Tibial artery (tissue), 4 donors: ENCODE measurements at places on chromosomes 13 and 19.

DNA sequence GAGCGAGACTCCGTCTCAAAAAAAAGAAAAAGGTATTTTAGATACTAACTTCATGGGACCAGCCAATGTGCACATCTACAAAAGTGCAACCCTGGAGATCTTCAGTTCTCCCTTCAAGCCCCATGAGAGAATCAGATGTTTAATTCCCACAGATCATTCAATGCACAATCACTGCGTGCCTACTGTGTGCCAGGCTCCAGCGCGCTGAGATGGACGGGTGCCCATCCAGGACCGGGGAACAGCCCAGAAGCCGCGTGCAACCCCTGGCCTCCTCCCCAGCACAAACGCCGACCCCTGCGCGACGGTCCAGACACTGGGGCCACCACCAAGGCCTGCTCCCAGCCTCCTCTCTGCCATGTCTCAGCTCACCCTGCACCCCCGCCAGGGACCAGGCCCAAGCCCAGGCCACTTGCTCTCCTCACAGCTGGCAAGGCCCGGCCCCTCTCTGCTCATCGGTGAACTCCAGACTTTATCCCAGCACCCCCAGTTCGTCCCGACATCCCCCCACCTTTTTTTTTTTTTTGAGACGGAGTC is 5.3 kb downstream of the BTBD2 start:
- DNase-seq: no peak

- no peak for DNase-seq
Observed at GRCh38 chr13:78709028-78709427, 50.1 kb upstream of the OBI1 start.

- DNase-seq: no peak
Observed at GRCh38 chr13:33793726-33794125, 24.2 kb upstream of the RFC3 start.

DNA sequence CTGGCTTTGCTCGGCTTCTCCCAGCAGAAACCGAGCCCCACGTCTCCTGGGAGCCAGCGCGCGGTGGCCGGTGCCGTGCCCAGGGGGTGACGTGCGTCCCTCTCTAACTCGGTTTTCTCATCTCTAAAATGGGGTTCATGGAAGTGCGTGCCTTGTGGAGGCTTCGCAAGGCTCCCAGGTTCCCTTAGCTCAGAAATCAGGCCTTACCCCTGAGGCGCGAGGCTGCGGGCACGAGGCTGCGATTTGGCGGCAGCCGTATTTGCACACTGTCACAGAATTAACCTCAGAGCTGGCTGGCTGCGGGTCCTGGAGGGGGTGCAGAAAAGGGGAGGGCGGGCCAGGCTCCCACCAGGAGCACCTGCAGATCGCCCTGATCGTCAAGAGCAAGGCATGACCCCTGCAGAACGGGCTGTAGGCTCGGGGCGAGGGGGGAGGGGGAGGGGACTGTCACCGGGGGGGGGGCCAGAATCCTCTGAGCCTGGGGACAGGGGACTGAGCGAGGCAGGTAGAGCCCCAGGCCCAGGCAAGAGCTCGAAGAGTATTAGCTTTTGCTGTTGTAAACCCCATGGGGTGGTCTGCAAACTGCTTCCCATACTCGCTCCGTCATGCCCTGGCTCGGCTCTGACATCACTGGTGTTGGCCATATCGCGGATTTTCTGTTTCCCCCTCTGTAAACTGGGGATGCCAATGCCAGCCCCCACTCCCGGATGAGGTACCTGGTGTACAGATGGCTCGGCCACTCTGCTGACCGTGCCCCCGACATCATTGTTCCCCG is 62.2 kb downstream of the CCNE1 start:
- no peak for DNase-seq

DNA sequence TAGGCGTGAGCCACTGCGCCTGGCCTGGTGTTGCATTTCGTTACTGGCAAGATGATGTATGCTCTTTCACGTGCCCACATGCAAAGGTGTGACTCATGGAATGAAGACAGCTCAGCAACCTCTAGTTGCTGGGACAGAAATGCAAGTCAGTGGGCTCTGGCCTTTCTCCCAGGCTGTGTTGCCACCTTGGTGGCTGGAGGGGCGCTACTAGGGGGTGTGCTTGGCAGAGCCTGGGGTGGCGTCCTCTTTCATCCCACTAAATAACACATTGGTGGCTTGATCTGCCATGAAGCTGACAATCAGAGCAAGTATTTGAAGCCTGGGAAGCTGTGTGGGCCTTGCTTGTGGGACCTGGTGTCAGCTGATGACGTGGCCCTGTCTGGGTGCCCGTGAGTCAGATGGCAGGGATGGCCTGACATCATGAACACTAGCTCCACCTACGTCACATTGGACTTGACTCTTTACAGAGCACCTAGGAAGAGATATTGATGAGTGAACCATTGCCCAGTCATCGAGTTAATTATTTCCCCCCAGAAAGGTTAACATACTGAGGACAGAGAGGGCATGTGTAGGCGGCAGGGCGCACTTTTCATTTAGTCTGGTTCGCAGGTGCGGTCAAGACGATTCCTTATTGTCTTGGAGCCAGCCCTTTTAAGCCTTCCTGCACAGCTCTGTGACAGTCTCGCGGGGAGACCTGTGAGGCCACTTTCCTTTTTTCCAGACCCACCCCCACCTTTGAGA is 154.2 kb downstream of the TM9SF2 start:
- no peak for DNase-seq

GRCh38 chr19:7788178-7788932 is 25.3 kb downstream of the CLEC4M start:
- DNase-seq: no peak

GRCh38 chr19:55483706-55484592 is 1.0 kb upstream of the NAT14 start:
- DNase-seq: no peak

DNA sequence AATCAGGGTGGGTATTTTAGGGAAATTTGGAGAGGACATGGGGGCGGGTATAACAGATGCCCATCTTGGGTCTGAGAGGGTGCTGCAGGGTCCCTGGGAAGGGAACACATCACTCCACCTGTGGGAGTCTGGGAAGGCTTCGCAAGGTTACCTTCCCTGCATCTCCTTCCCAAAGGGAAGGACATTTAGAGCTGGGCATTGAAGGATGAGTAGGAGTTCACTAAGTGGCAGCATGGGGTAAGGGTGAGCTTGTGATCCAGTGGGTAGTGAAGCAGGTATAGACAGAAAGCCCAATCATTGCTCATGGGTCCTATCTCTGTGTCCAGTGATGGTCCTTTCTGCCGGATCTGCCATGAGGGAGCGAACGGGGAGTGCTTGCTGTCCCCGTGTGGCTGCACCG is 13.2 kb downstream of the MARCHF2 start:
- no peak for DNase-seq

- DNase-seq: no peak
Observed at GRCh38 chr13:95547531-95548167, 4.9 kb upstream of the CLDN10 start.

DNA sequence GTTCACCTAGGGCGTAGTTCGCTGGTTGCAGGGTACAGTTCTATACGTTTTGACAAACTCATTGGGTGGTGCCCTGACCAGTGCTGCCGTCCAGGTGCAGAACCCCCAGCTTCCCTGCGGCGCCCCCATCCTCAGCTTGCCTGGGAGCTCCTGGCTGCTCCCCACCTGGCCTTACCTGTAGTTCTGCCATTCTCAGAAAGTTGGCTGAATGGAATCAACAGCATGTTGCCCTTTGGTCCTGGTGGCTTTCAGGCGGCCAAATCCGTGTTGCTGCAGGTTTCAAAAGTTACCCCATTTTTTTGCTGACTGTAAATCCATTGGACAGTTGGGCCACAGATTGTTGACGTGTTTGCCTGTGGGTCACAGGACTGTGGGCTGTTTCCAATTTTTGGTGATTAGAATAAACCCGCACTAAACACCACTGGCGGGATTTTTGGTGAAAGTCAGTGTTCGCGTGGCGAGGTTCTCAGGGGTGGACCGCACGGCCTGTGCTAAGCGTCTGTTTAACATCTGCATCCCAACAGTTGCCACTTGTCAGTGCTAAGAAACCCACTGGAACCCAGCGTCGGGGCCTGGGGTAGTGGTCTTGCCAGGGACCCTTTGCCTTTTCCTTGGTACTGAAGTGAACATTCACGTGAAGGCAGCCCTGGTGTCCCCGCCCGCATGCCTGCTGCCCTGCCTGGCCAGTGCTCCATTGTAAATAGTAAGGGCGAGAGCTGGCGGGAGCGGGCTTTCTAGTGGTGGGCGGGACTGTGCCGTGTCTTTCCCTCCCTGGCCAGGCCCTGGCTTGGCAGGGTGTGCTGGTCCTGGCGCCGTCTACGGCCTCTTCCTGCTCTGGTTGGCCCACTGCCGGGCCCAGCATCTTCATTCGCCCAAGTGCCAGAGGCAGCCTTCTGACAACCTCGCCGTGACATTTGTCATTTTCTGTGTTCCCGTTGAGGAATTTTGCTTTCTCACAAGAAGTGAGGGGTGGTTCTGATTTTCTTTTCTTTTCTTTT is 3.3 kb downstream of the DOT1L start:
- peak; percentile 96 for DNase-seq

- DNase-seq: no peak
Observed at GRCh38 chr19:14540741-14541525, 11.5 kb downstream of the TECR start.

DNA sequence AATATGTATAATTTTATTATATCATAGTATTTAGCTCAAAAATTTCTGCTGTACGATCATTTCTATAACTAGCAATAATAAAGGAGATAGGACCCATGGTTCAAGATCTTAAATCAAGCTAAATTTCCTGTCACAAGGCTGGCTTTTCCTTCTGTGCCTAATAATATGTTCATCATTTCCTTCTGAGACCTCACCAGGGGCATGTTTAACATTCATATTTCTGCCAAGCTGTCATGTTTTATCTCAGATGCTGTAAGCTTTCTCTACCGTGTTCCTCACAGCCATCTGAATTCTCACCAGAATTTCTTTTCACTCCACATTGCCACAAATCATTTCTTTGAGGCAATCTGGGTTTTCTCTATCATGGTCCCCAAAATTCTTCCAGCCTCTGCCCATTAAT is 482.3 kb upstream of the SGCG start:
- no peak for DNase-seq

GRCh38 chr13:59111751-59112171 is 1052.0 kb downstream of the DIAPH3 start:
- DNase-seq: no peak

GRCh38 chr19:39832341-39833083 is 1.4 kb downstream of the DYRK1B start:
- DNase-seq: no peak

GRCh38 chr19:9645472-9645871 is 24.4 kb upstream of the ZNF561 start:
- DNase-seq: no peak
